ENCODE measurements at places on chromosomes 7 and 10.

DNA sequence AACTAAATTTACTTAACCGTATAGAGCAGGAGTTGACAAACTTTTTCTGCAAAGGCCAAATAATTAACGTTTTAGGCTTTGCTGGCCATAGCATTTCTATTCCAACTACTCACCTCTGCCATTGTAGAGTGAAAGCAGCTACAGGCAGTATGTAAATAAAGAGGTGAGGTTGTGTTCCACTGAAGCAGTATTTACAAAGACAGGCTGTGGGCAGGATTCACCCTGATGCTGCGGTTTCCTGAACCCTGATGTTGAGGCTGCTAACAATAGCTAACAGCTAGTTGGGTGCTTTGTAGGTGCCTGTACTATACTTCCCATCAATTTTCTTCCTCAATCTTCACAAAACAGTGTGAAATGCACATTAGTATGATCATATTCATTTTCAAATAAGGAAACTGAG is 47.0 kb upstream of the LAMB1 start:
- DNase-seq, result no peak

- no peak for DNase-seq
Measured at GRCh38 chr10:121041906-121042305, 190.7 kb downstream of the WDR11 start.

- DNase-seq, result no peak
Measured at GRCh38 chr10:129605266-129605985, 138.4 kb downstream of the MGMT start.

DNA sequence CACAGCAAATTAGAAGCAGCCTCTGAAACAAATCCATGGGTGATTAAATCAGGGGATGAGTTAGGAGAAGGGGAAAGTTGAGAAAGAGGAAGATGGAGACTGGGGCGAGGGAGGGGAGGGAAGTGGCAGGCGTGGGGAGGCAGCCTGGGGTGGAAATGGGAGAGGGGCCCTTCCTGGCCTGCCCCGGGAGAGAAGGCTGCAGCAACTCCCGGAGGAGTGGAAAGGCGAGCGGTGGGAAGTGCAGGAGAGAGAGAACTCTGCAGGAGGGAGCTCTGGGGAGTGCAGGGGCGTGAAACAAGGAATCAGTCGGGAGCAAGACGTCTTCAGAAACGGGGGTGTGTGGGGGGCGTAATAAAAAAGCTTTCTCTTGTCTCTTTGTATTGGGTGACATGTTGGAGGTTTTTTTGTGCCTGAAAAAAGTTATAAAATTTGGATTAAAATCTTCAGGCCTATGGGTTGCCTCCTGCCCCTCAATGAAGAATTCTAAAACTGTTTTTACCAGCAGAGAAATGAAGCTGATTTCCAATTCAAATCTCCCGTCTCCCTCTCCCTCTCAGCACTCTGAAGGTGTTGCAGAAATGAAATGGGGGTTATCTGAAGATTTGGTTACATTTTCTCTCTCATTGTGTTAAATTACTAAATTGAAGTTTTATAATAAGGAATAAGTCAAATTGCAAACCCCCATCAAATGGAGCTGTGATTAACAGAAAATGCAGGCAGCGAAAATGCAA is 4.7 kb upstream of the UNCX start:
- no peak for DNase-seq

- DNase-seq, result no peak
Measured at GRCh38 chr7:44980393-44981034, 1.7 kb upstream of the MYO1G start.

DNA sequence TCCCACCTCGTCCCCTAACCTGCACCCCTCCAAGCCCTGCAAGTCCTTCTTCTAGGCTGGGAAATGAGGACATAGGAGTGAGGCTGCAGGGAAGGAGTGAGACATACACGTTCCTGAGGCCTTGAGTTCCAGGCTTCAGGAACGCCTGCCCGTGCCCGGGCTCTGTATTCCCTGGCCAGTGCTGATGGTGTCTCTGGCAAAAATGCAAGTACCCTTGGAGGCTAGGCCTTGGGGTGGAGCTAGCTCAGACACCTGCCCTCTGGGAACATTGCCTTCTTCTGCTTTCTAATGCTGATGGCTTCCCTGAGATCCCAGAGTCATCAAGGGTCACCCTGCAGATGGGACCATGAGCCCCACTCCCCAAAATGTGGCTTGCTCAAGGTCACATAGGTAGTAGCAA is 76.0 kb downstream of the GRK5 start:
- no peak for DNase-seq

GRCh38 chr7:4959306-4959705 is 319 bp upstream of the MMD2 start:
- DNase-seq, result no peak

Data from NT2/D1 (cell line).